ENCODE measurements at places on chromosomes 3 and 15.

DNA sequence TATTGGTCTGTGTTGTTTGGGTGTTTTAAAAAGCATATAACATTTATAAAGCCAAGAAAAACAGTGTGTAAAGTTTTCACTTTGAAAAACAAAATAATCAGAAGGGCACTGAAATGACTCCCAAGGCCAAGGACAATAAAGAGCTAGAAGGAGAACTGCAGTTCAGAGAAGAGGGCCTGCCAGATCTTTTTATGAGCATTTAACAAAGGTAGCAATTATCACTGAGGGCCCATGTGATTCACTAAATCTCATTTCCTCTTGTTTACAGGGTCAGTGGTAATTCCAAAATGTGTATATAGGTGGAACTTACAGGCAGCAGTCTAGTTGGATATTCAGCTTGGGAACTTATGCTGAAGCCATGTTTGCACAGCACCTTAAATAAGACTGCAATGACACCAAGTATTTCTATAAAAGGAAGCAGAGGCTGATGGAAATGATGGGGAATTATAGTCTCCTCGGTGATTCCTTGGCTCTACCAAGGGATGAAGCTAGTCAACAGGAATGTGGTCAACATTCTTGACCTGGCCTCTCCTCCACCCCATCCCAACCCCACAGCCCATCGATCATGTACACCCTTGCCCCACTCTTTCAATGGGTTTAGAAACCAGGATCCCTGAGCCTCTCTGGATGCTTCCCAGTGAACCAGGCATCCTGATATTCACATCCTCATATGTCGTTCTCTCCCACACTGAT, 54.4 kb upstream of the THUMPD3 start:
- no peak for DNase-seq

GRCh38 chr15:74549816-74550215, 8.8 kb downstream of the ARID3B start:
- DNase-seq, result no peak

- no peak for DNase-seq
Observed at GRCh38 chr3:126964950-126965349, 18.0 kb upstream of the PLXNA1 start.

- DNase-seq, result no peak
Observed at GRCh38 chr3:16738451-16738850, 133.2 kb upstream of the DAZL start.

DNA sequence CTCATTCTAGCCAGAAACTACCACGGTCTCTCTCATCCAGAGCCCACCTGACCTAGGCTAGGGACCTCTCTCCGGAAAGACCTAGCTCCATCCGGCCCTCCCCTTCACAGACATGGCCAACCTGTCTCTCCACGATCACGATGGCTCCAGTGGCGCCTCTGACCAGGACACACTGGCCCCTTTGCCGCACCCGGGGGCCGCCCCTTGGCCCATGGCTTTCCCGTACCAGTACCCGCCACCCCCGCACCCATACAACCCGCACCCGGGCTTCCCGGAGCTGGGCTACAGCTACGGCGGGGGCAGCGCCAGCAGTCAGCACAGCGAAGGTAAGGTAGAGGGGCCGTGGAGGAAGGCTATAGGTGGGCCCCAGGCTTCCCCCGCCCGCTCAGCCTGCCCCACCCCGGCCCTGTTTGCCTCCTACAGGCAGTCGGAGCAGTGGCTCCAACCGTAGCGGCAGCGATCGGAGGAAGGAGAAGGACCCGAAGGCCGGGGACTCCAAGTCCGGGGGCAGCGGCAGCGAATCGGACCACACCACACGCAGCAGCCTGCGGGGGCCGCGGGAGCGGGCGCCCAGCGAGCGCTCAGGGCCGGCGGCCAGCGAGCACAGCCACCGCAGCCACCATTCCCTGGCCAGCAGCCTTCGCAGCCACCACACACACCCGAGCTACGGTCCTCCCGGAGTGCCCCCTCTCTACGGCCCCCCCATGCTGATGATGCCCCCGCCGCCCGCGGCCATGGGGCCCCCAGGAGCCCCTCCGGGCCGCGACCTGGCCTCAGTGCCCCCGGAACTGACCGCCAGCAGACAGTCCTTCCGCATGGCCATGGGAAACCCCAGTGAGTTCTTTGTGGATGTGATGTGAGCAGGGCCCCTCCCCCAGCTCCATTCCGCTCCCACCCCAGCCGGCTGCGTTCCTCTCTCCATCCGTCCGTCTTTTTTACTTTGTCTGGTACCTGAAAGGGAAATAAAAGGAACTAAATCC, 4.5 kb upstream of the AP2M1 start:
- DNase-seq, result no peak

- DNase-seq, result no peak
Observed at GRCh38 chr15:62209821-62210220, 44.7 kb upstream of the C2CD4B start.
